ENCODE measurements at places on chromosomes 7 and 10. TPM values are rescaled to one million over a fixed set of nuclear protein-coding genes. Genes with fewer than 3 reads are reported as not detected.

C7orf33 gene
- not detected for total RNA-seq

ZFAND2A gene
- total RNA-seq = 50.2 TPM

TAC1 gene
- total RNA-seq = 7.0 TPM

INPP5F gene
- total RNA-seq = 109 TPM

ZNF679 gene
- not detected for total RNA-seq

GIMAP4 gene
- total RNA-seq = 0.57 TPM

SH2D4B gene
- 0.86 TPM for total RNA-seq

TMEM225B gene
- total RNA-seq = 2.0 TPM

GET4 gene
- total RNA-seq = 10.8 TPM

ABCB4 gene
- 0.64 TPM for total RNA-seq

FEZF1 gene
- 0.45 TPM for total RNA-seq

FAM25C gene
- not detected for total RNA-seq

LBX1 gene
- 14.0 TPM for total RNA-seq

FAM25G gene
- total RNA-seq = not detected

PNLIPRP2 gene
- total RNA-seq = not detected

SGMS1 gene
- 25.1 TPM for total RNA-seq

HOXA9 gene
- total RNA-seq = 1.3 TPM

LRRC18 gene
- 0.19 TPM for total RNA-seq

MRLN gene
- 0.91 TPM for total RNA-seq

SLC35G1 gene
- 6.1 TPM for total RNA-seq

CHST12 gene
- total RNA-seq = 10.6 TPM

OTUD1 gene
- 2.6 TPM for total RNA-seq

Data from motor neuron (in vitro differentiated cells).